T-cell (primary cell): ENCODE measurements at places on chromosomes 3 and 15.

DNA sequence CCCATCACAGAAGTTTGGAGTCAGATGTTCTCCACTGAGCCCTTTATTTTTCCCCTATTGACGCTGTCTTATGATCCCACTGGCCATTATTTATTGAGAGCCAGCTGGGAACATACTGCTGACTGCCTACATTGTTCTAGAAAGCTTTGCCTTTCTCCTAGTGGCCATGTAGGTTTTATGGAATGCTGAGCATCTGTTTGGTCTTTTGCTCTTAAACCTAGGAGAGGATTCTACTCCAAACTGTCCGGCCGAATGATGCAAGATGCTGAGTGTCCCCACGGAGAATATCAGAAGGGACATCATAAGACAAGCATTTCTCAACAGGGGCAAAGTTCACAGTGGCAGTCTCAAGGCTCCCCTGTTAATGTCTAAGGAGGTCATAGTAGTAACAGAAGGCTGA is 171.4 kb downstream of the ARRDC4 start:
- DNase-seq = no peak

GRCh38 chr15:68210821-68211655 is 5.9 kb upstream of the CALML4 start:
- DNase-seq = peak; percentile 35

DNA sequence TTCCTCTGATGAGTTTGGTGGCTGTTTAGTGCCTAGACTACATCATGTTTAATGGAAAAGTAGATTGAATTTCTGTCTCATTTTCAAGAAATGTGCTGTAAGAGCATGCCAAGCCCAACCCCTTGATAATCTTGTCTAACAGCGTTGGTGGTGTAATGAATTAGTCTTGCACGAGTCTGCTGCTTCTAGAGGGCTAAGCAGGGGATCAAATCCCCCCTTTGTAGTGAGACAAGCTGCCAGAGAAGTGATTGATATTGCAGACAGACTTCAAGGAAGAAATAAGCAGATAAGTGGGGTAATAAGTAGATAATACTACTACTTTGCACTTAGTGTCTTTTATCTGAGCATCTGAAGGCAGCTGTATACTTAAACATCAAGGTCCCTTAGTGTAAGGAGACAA is 141.4 kb downstream of the TP63 start:
- DNase-seq = no peak

DNA sequence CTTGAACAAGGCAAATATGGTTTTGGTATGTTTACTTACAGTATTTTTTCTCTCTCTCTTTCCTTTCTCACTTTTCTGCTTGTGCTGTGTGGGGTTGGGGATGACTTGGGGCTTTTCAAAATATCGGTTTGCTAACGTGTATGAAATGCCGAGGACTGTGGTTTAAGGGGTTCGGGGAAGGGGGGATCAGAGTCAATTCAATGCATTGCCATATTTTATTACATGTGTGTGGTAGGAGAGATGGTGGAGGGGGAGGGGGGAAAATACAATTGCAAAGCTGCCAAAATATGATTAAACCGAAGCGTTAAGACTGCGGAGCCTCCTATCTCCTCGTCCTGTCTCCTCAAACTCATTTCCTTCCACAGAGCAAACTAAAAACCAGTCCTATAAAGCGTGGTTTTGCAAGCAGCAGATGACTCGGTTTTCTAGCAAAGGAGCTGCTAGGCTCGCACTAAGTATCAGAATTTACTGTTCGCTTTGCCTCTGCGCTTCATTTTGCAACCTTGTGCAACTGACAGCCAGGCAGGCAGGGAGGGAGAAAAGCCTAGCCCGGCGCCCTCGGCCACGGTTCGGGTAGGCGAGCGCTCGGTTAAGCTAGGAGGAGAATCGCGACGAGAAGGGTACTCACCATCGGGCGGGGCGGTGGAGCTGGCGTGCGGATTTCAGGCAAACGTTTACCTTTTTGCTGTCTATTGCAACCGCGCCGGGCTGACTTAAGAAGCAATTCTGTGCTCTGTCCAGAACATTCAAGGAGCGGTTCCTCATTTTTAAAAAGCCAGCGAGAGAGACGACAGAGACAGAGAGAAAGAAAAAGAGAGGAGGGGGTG is 4.0 kb upstream of the NR2F2 start:
- no peak for DNase-seq

DNA sequence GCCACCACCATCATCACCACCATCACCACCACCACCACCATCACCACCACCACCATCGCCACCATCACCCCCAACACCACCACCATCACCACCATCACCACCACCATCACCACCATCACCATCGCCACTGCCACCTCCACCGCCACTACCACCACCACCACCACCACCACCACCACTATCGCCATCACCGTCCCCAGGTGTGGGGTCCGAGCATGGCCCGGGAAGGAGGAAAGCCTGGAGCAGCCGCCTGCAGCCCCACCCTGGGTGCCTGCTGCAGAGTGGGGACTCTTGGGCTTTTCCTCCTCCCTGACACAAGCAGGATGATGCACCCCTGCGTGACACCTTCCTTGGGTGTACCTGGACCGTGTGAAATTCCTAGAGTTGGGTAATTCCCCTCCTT is 43.9 kb downstream of the MUC4 start:
- DNase-seq = no peak

GRCh38 chr3:195715583-195716266 is 5.1 kb upstream of the MUC20 start:
- DNase-seq = no peak

- no peak for DNase-seq
Observed at GRCh38 chr3:13504161-13504831, 24.2 kb downstream of the HDAC11 start.

DNA sequence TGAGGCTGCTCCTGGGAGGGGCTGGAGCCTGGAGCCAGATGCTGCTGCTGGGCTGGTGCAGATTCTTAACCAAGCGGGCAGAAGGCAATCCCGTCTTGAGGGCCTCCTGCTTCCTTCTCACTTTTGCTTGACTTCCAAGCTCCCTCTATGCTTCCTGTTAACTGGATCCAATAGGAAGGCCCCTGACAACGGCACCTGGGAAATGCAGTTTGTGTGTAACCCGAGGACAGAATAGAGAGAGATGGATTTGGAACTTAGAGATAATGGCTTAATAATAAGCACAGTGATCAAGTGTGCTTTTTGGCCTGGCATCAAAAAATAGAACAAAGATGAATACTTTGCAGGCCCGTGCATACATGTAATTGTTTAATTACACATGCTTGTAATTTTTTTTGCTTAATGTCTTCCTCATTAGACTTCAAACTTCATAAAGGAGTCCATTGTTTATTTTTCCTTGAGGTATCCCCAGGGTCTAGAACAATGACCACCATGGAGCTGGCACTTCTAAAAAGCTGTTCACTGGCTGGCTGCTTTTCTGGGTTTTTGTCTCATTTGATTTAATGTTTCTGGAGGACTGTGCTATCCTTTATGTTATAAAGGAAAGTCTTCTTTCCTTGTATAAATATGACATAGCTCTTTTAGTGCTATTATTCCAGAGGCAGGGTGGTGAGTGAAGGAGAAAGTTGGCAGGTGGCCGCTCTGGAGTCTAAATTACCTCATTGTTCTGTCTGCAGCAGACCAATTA is 63.3 kb upstream of the MITF start:
- DNase-seq = no peak

DNA sequence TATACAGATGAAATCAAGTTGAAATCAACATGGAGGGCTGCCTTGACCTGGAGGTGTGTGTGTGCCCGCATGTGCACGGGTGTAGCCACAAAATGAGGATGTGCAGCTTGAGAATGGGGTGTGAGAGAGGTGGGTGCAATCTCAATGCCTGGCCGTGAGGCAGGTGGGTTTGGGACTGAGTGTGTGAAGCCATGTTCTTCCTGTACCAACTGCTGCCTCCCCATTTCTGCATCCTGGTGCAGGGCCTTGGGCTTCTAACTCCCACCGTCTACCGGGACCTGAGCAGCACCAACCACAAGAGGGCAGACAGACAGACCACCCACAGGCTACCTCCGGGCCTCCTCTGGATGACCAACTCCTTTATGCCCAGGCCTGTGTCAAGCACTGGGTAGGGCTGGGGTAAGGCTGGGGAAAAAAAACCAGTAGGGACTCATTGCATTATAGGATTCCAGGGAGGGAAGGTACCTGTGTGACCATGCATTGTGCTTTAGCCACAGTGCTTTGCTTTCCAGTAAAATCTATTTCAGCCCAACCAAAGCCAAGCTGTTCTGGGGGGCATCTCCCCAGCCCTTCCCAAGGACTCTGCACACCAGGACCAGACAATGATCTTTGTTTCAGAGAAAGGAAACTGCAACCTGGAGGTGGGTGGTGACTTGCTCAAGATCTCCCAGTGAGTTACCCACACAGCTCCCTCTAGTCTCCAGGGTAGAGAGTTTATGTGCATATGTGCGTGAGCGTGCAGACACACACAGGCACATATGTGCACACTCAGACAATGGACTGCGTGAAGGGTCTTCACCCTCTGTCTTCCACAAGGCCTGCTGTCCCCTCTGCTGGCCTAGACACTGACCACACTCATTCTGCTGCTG is 162.2 kb upstream of the TLE3 start:
- no peak for DNase-seq

DNA sequence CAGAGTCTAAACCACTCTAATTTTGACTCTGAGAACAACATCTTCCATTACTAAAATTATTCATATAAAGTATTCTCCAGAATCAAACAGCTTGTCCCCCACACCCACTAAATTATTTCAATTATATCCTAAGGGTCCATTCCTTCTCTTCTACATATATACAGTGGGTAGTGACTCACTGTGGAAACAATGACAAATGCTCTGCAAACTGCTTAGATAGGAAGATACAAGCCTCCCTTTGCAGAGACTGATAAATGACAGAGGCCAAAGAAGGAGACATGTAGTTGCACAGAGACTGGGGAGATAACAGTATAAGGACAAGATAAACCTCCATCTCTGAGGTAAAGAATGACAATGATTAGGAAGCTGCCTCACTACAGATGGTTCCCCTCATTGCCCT is 1087.4 kb downstream of the AGBL1 start:
- no peak for DNase-seq

GRCh38 chr15:83174891-83175290 is 32.7 kb downstream of the HDGFL3 start:
- DNase-seq = no peak

DNA sequence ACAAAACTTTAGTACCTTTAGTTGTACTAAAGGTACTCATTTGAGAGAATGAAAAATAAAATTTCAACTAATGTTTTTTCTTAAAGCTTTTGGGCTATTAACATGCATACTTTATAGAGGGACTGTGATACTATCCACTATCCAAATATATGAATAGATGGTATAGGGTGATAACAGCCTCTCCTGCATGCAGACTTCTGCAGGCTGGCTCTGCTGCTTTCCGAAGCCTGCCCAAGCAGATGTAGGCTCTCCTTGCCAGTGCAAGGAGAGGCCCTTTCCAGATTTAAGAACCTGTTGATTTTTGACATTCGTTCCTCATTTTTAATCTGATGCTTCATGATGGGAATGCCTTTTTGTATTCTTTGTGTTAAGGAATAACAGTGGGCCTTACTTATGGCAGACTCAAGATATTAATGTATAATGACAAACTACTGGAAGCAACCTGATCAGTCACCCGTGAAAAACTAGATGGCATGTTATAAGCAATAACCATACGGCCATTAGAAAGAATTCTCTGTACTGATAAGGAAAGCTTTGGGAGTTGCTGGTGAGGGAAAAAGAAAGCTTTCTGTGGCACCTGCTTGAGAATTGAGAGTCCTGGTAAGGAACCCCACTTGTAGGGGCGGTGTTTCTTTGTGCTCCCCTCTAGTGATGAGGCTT is 181.7 kb downstream of the TP63 start:
- no peak for DNase-seq

DNA sequence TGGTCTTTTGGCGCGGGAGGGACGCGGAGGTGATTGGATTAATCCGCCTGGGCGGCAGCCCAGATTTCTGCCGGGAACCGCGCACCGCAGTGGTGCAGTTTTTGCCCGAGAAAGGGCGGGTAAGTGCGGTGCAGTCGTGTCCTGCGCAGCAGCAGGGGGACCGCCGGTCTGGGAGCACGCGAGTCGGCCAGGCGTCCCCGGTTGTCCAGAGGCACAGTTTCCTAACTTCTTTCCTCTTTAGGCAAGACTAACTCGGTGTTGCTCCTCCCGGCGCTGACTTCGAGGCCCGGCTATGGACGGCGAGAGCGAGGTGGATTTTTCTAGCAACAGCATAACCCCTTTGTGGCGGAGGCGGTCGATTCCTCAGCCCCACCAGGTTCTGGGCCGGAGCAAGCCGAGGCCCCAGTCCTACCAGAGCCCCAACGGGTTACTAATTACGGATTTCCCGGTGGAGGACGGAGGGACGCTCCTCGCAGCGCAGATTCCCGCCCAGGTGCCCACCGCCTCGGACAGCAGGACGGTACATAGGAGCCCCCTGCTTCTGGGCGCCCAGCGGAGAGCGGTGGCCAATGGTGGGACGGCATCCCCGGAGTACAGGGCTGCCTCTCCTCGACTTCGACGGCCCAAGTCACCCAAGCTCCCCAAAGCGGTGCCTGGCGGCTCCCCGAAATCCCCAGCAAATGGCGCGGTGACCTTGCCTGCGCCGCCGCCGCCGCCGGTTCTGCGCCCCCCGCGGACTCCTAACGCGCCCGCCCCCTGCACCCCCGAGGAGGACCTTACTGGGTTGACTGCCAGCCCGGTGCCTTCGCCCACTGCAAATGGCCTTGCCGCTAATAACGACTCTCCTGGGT is 736 bp downstream of the ARHGEF26 start:
- no peak for DNase-seq

GRCh38 chr3:171834461-171834801 is 8.7 kb upstream of the TMEM212 start:
- DNase-seq = no peak

DNA sequence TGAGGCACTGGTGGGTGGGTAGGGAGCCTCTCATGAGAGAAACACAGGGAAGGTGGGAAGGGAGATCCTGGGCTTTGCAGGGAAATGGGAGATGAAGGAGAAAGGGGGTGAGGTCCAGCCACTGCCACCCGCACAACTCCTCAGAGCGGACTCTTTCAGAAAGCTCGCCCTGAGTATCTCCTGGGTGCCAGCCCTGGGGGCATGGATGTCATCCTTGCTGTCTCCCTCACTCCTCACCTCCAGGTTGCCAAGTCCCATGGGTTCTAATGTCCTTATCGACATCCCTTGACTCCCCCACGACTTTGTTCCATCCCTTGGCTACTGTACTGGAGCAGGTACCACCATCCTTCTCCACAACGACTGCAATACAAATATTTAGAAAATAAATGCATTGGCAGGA is 40.9 kb downstream of the SYNM start:
- no peak for DNase-seq

- DNase-seq = no peak
Observed at GRCh38 chr3:72373139-72373538, 475.1 kb downstream of the SHQ1 start.

DNA sequence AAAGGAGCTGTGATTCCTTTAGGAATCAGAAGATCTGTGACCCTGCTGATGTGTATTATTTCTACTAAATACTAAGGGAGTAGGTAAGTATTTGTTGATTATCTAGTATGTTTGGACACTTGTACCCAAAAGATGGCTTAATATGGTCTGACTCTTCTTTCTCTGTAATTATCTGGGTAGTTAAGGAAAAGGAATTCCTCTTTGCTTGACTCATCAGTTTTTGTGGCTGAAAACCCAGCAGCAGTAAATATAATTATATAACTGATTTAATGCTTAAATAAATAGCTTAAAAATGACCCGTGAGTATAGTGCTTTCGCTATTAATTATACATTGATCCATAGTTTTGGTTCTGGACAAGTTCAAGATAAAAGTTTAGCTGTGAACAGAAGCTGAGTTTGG is 155.8 kb downstream of the LRTM1 start:
- no peak for DNase-seq
